Kidney (tissue), 22 donors: ENCODE measurements at places on chromosomes 1 and 21.

GRCh38 chr1:147247656-147248238 is 5.3 kb downstream of the CHD1L start:
- DNase-seq = no peak

GRCh38 chr21:38930853-38931252 is 125.1 kb downstream of the ETS2 start:
- no peak for DNase-seq

- no peak for DNase-seq
These were observed 19.8 kb downstream of the AVPR1B start for GRCh38 chr1:206097381-206097780.

DNA sequence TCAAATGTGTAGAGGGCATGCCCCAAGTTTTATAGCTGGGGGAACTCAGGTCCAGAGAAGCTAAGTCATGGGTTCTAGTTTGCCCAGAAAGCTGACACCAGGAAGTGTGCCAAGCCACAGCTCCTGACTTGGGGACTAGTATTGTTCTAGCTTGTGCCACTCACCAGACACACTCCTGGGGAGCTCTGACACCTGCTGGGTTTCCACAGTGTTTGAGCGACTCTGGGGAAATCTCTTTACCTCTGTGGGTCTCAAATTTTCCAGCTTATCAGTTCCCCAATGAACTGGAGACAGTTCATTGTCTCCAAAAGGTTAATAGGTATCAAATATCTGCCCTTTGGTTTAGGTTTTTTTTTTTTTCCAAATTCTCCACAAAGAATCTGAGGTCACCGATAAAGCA is 4.2 kb downstream of the KISS1 start:
- no peak for DNase-seq

DNA sequence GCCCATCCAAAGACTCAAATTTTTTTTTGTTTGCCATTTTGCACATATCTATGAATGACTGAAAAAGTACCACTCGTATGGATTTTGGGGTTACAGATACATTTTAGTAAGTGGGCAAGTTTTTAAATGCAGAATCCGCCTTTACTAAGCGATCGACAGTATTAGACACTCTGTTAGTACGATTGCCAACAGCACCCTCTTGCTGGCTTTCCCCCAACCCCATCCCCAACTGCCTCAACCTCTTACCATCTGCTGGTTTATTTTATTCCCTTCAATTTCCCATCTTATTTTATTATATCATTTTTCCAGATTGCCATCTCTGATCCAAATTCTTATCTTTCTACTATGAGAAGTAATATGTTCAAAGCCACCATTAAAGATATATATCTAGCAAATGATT is 244.8 kb downstream of the LRRIQ3 start:
- DNase-seq = no peak

GRCh38 chr1:151545542-151545941 is 5.4 kb downstream of the TUFT1 start:
- no peak for DNase-seq

- no peak for DNase-seq
These were observed 77.1 kb upstream of the ACTL8 start for GRCh38 chr1:17678011-17678410.

DNA sequence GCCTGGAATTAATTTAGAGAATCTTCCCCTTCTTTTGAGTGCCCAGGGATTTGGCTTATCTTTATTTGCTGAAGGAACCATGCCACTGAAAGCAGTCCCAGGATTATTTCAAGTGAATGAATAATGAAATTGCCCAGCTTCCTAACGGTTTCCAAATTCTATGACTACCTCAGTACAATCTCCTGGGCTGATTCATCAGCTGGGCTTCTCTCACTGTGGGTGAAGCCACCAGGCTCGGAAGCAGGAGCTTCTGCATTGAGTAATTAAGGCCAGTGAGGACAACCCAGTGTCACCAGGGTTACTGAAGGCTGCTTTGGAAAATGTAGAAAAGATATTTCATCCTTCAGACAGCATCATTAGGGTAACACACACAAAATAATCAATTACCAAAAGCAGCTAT is 169.8 kb downstream of the DAB1 start:
- DNase-seq = no peak

- DNase-seq = no peak
These were observed 228.7 kb downstream of the BARHL2 start for GRCh38 chr1:90488451-90488850.

DNA sequence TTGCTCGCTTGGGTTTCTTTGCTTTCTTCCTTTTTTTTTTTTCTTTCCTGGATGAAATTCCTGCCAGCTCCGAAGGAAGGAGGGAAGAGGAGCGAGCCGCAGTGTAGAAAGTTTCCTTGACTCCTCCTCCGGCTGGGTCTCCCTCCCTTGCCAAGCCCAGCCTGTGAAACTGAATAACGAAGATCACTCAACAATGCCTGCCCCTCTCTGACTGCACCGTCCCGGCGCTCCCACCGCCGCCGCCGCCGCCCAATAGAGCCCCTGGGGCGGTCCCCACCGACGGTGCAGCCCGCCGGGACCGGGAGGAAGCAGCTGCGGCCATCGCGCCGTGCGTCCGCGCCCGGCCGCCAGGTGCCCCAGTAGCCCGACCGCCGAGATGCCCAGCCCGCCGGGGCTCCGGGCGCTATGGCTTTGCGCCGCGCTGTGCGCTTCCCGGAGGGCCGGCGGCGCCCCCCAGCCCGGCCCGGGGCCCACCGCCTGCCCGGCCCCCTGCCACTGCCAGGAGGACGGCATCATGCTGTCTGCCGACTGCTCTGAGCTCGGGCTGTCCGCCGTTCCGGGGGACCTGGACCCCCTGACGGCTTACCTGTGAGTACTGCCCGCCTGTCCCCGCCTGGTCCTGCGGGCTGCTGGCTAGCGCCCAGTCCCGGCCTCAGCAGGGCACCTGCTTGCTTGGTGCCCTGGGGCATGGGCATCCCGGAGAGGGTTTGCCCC is at the start of gene LGR6:
Gene LGR6 (plus strand): TSS at position 186 of the 714 bp plus-strand sequence. CDS start 191 bp downstream, at position 377.
- peak; percentile 72 for DNase-seq
